ENCODE measurements at places on chromosomes 7 and 10.

DNA sequence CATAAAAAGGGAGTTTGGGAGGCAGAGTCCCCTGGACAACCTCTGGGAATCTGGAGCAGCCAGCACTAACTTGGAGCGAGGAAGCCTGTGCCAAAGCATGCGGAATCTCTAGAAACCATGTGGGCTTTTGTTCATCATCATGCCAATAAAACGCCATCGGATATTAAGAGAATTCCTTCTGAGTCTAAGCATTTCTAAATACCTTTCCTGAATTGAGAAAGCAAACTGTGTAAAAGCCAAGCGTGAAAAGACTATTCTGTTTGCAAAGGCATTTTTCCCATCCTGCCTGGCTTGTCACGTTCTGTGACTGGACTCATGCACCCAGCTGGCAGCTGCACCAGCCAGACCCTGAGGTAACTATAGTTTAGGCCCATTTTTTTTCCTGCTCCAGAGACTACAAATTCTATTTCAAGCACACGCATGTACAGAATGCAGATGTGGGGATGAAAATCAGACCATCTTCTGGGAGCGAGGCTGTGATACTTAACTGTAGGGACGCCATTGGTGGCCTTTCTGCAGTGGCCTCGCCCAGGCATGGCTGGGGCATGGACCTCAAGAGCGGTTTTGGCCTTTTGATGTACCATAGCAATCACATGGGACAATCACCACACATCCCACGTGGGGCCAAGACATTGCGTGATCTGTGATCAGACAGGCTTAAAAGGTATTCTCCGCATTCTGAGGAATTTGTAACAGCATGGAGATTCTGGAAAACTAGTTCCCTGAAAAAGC is 218.9 kb downstream of the KIAA1217 start:
- no peak for ATAC-seq

GRCh38 chr7:111855161-111855841 is 293.0 kb upstream of the IMMP2L start:
- peak; percentile 63 for ATAC-seq

DNA sequence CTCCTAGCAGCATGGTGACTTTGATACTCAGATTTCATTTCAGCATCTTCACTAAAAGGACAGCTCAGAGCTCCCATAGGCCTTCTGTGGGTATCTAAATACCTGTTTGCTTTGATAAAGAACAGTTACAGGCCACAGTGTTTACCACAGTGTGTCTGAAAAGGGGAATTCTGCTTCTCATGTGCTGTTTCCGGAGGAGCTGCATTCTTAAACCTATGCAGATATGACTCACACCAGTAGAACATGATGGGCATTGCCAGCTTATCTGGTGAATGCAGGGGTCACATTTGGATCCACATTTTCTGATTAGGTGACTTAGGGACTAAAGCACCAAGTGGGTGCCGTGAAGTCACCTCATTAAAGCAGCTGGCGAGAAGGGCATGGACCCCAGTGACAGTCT is 52.6 kb downstream of the TRRAP start:
- ATAC-seq, result no peak

DNA sequence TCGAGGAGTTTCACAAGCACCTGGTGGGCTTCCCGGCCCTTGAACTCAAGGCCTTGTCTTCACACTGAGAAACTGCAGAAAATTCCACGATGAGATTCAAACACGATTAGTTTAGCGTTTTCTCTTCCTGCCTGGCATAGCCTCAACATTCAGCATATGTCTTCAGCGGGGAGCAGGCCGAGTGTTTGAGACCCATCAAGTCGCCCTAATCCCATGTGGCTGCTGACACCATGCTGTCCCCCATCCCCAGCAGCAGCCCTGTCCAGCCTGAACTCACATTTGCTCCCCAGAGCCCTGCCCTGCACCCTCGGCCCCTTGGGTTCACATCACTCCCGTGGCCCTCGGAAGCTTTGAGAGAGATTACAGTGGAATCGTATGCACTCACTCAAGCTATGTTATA is 35.3 kb upstream of the RBM33 start:
- no peak for ATAC-seq

- no peak for ATAC-seq
These were observed 5.6 kb upstream of the CYP3A4 start for GRCh38 chr7:99789441-99790070.

- no peak for ATAC-seq
These were observed 41.9 kb upstream of the OGDHL start for GRCh38 chr10:49803988-49804387.

GRCh38 chr7:117972606-117973005 is 99.4 kb upstream of the CTTNBP2 start:
- no peak for ATAC-seq

DNA sequence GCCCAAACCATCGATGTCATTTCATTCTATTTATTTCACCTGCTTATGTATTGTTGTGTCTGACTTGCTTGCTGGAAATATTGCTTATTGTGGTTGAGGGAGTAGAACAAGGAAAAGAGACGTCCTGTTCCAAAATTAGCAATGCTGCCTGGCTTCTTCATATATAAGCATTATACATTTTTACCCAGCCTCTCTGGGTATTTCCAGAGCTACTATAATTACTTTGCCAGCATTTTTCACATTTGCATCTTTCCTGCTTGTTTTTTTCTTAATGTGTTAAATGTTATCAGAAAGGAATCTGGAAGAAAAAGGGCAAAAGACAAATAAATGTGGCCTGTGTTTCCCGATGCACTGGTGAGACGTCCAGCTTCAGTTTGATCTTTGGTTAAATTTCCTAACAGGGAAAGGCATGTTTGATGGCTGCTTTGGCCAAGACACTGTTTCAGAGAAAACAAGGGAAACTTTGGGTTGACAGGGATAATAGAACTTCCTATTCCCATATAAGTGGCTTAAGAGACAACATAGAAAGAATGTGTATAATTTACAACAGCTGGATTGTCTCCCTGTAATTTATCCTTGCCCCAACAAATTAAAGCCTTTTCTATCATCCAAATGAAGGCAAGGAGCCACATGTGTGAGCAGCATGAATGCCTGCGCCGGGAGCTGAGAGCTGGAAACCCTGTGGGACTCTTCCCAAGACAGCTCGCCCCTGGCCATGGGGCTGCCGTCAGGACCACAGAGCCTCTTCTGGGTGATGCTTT is 671.1 kb upstream of the CELF2 start:
- peak; percentile 47 for ATAC-seq

- peak; percentile 0 for ATAC-seq
These were observed 1.2 kb downstream of the FLNC start for GRCh38 chr7:128831178-128831993.

DNA sequence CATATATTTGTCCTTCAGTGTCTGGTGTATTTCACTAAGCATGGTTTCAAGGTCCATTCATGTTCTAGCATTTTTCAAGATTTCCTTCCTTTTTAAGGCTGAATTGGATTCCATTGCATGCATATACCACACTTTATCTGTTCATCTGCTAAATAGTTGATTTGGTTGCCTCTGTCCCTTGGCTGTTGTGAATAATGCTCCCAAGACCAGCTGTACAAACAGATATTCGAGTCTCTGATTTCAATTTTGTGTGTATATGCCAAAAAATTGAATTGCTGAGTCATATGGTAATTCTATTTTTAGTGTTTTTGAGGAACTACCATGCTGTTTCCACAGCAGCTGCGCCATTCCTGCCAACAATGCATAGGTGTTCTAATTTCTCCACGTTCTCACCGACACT is 216.4 kb downstream of the NRG3 start:
- ATAC-seq, result no peak

GRCh38 chr10:74306227-74306982 is 155.4 kb downstream of the ADK start:
- ATAC-seq, result no peak

DNA sequence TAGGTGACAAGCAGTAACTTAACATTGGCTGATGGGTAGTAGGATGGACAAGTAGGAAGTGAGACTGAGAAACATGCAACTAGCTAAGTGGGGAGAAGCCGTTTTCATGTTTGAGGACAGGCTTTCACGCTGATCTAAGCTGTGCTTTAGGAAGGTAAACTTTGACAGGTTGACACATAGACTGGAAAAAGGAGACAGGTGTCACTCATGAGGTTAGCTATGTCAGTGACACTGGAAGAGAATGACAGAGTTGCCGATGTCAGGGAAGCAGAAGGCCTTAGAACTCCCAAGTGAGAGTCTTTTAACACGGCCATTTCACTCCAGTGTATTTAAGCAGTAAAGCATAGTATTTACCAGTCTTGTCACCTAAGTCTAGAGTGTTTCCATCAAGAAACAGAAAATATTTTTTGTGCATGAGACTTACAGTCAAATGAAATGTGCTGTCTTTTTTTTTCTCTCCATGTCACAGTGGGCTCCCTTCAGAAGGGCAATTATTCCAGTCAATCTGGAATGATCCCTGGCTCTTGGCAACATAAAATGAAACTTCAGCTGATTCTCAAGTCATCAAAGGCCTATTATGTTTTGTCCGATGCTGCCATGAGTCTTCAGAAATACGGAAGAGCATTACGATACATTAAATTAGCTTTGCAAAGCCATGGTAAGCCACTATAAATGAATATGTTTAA is 20.6 kb downstream of the EDRF1 start:
- ATAC-seq, result no peak

DNA sequence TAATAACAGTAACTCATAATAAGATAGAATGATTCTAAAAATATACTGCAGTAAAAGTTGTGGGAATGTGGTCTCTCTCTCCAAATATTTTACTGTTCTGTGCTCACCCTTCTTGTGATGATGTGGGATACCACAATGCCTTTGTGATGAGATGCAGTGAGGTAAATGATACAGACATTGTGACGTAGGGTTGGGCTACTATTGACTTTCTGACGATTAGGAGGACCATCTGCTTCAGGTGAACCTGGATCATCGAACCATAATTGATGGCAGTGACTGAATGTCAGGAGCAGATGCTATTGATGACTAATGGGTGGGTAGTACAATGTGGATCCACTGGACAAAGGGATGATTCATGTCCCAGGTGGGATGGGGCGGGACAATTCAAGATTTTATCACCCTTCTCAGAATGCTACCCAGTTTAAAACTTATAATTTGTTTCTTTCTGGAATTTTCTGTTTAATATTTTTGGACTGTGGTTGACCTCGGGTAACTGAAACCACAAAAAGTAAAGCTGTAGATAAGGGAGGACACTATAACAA is 73.9 kb upstream of the ARMC3 start:
- no peak for ATAC-seq

DNA sequence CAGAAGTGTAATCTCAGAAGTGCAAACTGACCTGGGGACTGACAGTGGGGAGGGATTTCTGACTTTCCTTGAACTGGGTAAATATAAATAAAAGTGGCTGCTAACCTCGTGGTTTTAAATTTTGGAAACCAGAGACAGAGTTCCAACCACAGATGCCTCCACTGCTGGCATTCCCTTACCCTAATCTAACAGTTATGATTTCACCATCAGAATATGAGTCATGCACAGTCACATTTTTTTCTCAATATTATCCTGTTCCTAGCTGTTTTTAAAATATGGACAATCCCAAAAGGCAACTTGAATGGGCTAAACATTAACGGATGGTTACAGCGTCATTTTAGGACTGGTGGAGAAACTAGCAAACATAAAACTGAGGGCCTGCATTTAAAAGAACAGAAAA is 264.3 kb upstream of the INHBA start:
- no peak for ATAC-seq

DNA sequence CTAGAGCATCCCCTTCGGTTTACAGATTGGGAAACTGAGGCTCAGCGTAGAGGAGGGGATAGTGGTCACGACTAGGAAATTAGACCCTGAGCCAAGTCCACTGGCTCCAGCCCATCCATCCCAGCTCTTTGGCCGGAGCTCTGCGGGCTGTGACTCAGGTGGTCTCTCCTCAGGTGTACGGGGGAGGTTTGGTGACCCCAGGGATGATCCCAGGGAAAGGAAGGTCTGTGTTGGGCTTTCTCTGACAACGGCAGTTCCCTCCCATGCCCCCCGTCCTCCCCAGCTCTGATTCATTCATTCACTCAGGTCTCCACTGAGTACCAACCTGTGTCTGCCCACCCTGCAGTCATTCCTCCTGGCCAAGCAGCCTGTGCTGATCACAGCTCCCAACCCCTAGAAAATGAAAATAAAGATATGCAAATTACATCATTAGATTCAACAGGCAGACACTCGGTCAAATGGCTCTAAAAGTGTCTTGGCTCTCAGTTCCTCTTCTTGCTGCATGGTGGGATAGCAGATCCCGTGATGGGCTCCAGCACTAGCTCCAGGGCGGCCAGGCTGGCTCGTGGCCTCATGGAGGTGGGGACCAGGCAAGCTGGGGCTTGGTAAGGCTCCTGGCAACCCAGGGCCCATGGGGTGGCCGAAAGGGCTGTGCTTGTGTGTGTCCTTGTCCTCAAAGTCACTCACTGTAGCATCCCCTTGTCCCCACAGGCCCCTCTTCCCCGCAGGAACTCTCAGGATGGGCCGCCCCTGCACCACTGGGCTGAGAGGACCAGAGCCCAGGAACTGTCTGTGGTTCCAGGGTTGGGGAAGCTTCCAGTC is 37.8 kb downstream of the CLRN3 start:
- no peak for ATAC-seq

DNA sequence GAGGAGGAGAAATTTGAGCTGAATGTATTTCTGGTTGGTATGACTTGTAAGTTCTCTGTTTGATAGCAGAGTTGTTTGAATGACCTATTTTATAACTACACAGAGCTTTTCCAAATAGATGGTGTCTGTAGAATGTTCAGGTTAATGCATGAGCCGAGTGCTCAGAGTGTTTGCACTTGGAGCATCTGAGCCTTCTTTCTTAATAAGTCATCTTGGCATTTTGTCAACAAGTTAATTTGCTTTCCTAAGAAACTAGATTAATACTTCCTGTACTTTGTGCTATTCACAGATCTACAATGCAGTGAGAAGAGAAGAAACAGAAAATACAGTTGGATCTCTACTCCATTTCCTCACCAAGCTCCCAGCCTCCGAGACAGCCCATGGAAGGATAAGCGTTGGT is 138.2 kb downstream of the PLCE1 start:
- ATAC-seq, result no peak

- ATAC-seq, result peak; percentile 72
These were observed 117.3 kb downstream of the PRKAG2 start for GRCh38 chr7:151759591-151760042.

DNA sequence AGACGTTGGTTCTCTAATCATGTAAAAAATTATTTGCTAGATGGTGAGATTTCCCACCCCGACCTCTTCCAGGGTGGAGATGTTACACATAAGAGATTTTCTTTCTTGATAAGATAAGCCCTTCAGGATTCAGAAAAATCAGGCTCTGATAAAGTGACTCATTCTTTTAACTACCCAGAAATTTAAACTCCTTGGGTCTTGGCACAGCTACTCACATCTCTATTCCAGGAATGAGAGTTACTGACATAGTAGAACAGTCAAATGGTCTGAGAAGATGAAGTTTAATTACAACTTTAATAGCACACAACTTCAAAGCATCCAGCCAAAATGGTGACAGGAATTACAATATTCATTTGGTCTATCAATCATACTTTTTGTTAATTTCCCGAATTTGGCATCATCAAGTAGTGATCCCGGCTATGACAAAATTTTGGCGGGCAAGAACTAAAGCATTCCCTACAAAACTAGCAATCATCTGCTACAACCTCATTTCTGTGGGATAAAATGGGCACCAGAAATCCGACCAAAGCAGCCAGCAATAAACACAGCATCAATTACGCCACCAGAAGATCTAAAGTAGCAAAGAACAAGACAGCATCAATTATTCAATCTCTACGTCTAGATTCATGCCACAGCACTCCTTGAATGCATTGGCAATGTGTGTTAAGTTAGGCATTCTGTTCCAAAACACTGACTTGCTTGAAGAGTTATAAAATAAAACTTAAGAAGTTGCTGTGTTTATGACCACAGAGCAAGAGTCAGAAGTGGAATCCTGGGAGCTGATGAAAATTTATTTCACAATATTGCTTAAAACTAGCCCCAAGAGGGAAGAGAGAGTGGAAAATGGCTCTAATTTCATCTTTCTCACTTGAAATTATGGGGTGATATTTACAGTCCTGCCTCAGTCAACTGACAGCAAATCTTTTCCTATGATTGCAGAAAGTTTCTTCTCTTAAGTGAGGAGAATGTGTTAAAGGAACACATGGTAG is 565.7 kb upstream of the ANKRD30A start:
- ATAC-seq, result no peak
